ENCODE measurements at places on chromosomes 7 and 10.

DNA sequence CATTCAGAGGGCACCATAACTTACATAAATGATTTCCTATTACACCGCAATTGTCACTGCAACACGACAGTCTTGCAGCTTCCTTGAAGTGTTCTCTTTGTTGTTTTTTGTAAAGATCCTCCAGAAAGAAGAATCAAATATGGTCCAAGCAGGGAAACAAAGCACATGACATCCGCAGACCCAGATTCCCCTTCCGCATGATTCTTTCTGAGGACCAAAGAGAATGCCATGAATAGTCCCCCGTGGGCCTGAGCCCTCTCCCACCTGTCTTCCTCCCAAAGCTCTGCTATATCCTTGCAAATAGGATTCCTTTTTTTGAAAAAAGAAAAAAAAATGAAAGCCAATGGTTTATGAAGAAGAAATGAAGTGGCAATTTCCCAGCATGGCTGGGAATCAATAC, 10.8 kb downstream of the PLXNA4 start:
- no peak for DNase-seq

DNA sequence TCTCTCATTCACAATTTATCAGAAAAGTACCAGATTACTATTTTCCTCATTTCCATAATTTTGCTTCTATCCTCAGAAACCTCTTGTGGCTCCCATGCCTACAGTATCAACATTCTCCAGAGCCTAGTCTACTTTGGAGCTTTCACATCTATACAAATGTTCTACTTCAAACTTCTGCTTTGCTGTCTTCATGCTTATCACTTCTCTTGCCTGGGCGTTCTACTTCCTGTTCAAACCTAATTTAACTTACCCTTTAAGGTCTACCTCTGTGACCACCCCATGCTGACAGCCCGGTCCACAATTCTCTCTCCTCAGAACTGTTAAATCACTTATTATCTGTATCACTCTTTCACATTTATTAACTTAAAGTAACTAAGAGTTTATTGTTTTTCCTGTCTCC, 6.1 kb upstream of the PTPN12 start:
- DNase-seq, result no peak

DNA sequence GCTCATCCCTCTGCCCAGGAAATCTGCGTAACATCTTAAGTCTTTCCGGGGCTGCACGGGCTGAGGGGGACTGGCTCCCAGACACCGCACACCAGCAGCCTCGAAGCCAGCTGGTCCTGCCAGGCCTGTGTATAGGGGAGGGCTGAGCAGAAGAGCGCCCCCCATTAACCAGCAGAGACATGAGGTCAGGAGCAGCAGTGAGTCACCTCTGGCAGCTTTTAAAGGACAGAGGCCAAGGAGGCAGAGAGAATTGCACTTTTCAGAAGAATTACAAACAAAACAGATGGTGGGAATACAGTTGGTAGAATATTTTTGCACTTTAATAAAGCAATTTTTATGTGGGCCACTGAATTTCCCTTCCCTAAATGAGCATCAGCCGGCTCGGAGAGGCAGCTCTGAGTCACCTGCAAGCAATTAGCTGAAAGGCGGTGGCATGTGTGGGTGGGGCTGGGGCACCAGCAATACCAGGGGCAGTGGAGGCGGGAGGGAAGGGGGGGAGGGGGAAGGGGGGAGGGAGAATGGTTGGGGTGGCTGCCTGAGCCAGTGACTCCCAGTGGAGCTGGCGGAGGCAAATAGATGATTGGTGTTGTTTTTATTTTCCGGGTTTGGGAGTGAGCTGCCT, 39.1 kb downstream of the GOLGA7B start:
- DNase-seq, result peak; percentile 87

GRCh38 chr10:71766717-71767419, 6.5 kb downstream of the VSIR start:
- peak; percentile 99 for DNase-seq

- DNase-seq, result no peak
Observed at GRCh38 chr10:3654980-3655379, 130.0 kb downstream of the KLF6 start.

DNA sequence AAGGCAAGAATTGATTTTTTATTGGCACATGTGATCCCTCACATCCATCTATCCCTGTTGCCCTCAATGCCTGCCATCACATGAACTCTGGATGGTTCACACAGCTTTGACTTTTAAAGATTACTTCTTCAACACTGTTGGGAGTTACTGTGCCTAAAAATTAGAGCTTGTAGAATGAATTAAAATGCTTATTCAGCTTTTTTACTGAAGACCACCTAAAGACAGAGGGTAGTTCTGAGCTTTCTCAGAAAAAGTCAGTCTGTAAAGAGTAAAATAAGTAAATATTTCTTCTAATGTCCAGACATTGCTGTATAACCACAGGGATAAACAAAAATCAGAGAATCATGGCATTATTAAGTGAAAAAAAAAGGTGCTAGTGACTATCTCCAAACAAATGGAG, 93.3 kb upstream of the CSTF2T start:
- no peak for DNase-seq

DNA sequence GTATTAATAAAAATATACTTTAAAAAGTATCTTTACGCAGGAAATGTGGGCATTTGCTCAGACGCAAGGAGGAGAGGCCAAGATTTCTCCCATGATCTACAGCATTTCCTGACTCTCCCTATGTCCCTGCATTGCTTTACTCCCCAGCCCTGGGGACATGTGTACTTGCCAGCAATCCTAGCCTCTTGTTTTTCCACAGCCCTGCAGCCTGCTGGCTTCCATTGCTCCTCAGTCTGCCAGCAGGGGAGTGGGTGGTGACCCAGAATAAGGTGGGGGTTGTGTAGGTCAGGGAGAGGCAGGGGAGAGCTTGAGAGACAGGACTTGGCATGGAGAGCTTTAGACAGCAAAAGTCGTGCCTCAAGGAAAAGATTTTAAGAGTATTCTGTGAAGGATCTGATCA, 307.7 kb downstream of the CDK14 start:
- no peak for DNase-seq

DNA sequence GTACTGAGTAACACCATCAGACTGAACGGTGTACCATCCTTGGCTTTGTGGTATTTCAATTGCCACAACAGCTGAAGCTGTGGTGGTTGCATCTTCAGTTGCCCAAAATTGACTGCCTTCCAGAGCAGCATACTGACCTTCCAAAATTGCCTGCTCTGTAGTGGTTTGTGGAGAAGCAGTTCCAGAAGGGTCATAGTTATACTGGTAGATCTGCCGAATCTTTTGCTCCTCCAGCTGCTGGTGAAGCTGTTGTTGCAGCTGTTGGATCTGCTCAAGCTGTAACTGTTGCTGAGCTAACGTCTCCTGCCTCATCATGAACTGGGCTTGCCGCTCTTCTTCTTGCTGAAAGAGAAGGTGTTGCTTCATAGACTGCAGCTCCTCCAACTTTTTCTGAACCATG, 212.2 kb downstream of the PCLO start:
- DNase-seq, result no peak
